ENCODE measurements at places on chromosomes 6 and 20. TPM values are rescaled to one million over a fixed set of nuclear protein-coding genes. Genes with fewer than 3 reads are reported as not detected.

Gene TBX18
- not detected for total RNA-seq

Gene XKR7
- total RNA-seq = not detected

Gene TRDN
- not detected for total RNA-seq

Gene GHRH
- total RNA-seq = not detected

Gene SF3B5
- total RNA-seq = 168 TPM

Gene CENPW
- 75.4 TPM for total RNA-seq

Gene SRMS
- not detected for total RNA-seq

Gene KCNK16
- total RNA-seq = not detected

Gene NKX2-2
- not detected for total RNA-seq

Gene SMLR1
- total RNA-seq = not detected

Gene DHX16
- 41.0 TPM for total RNA-seq

- no peak for DNase-seq
Observed at GRCh38 chr20:59604741-59605600, 631 bp downstream of the PHACTR3 start.

GRCh38 chr20:24530131-24530680 lies 60.8 kb downstream of the SYNDIG1 start:
- DNase-seq = no peak

- DNase-seq = no peak
Observed at GRCh38 chr6:53623497-53623896, 42.1 kb downstream of the KLHL31 start.

- no peak for DNase-seq
Observed at GRCh38 chr6:22249711-22250350, 47.0 kb downstream of the PRL start.

DNA sequence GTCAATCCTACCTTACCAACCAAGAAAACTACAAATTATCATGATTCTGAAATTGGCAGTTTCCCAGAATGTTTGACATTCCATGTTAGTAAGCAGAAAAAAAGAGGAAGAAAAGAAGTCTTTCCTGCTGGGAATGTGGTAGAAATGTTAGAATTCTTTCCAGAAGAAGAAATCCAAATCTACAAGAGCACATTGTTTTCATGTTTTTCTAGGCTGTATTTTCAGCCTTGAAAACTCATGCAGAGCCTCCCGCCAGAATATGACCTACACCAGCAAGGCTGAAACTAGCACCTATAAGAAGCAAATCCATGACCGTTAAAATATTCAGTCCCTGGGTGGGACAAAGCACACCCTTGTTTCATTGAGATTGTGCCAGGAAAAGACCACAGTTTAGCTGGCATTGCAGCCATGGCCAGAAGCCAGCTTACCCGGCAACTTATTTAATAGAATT lies 259.4 kb downstream of the GJA1 start:
- DNase-seq = no peak

DNA sequence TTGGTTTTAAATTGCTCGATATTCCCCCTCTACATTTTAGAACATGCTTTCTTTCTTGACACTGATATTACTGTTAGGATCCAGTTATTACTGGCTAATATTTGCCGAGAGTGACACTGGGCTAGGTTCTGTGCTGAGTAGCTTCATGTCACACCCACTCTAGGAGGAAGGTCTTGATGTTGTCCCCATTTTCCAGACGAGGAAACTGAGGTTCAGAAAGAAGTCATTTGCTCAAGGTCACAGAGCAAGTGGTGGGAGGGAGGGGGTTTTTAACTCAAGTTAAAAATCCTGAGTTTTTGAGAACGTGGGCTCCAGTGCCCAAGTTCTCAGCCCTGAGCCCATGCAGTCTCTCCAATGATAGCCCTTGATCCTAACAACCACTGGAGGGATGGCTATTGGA lies 18.9 kb downstream of the TGM2 start:
- no peak for DNase-seq

DNA sequence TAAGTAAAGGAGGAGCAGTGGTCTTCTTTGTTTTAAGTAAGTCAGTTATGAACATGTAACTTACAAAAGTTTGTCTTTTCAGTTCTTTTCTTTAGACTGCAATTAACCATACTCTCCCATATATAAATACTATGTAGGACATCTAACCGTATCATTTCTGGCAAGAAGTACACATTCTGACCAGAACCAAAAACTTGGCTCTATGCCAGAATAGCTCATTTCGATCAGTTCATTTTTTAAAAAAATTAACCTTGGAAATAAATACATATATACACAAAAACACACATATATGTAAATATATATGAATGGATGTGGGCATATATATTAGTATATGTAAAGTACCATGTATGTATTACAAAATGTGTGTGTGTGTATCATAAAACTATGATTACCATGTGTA lies 145.0 kb downstream of the PHACTR1 start:
- DNase-seq = no peak

- DNase-seq = peak; percentile 89
Observed at GRCh38 chr20:53949319-53949839, 121.0 kb downstream of the BCAS1 start.

GRCh38 chr6:65566117-65566516 lies 140.9 kb downstream of the EYS start:
- no peak for DNase-seq

DNA sequence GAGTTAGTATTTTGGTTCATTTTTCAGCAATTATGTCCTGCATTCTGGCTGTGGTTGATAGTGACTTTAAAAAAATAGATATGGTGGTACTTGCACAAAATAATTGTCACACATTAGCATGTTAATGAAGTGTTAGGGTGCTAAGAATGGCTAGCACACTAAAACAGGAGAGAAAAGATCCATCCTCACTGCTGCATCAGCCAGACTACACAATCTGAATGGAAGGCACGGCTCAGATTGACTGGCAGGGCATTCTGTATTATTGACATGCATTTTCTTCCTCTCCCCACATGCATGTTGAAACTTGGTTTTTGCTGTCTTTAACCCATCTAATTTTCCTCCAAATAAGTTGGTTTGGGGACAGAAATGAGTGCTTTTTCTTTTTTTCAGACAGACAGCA lies 306.3 kb downstream of the PRL start:
- DNase-seq = no peak

DNA sequence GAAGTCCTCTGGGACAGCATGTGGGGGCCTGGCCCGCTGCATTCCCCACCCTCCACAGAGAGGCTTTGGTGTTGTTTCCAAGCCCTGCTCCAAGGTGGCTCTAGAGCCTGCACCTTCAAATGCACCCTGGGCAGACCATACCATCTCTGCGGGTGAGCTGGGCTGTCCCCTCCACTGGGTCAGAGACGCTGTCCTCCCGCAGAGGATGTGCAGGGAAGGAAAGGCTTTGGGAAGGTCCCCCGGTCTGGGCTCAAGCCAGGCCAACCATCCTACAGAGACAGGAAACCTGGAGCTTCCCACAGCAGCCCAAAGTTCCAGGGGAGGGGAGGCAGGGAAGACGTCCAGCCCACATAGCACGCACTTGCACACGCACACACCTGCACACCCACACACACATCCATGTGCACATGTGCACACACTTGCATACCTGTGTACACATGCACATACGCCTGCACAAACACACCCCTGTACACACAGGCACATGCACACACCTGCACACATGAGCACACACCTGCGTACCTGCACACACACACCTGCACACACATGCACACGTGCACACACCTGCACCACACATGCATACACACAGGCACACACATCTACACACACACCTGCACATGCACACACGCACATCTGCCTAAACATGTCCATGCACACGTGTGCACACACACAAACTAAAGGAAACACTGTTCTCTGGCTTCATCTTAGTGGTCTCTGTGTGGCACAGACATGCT lies 155.4 kb downstream of the ERMARD start:
- no peak for DNase-seq

GRCh38 chr6:41054511-41054910 lies 1.5 kb downstream of the APOBEC2 start:
- DNase-seq = no peak

DNA sequence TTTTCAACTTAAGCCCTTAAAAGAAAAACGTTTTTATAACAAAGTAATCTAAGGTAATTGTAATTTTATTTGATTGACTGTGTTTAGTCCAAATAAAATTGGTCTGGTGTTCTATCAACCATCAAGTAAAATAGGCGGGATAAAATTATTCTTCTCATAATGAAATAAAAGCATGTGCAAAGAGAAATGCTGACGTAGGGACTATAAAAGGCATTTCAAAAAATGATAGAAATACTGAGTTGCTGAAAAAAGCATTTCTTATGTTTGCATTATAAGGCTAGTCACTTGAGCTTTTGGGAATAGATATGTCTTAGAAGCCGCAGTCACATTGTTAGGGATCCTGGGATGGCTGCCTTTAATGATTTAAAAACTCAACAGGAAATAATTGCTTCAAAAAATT lies 608.0 kb upstream of the JAG1 start:
- DNase-seq = no peak

- DNase-seq = no peak
Observed at GRCh38 chr6:83365931-83366330, 64.9 kb downstream of the ME1 start.

GRCh38 chr6:63816982-63817436 lies 181.4 kb downstream of the PHF3 start:
- no peak for DNase-seq

DNA sequence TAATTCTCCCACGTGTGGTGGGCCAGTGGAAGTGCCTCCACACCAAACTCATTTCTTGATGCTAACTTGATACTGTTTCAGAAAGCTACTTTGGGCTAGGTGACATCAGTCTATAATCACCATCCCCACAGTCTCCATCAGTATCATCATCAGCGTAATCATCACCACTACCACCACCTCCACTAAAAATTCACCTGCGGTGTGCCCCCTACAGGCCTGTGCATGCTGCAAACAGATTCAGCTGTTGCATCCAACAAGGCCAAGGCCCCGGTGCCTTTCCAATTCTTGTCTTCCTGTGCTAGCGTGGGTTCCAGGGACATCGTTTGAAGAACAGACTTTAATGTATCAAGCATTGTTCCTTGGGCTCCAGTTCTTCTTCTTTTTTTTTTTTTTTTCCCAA lies 201.3 kb upstream of the EXOC2 start:
- no peak for DNase-seq

DNA sequence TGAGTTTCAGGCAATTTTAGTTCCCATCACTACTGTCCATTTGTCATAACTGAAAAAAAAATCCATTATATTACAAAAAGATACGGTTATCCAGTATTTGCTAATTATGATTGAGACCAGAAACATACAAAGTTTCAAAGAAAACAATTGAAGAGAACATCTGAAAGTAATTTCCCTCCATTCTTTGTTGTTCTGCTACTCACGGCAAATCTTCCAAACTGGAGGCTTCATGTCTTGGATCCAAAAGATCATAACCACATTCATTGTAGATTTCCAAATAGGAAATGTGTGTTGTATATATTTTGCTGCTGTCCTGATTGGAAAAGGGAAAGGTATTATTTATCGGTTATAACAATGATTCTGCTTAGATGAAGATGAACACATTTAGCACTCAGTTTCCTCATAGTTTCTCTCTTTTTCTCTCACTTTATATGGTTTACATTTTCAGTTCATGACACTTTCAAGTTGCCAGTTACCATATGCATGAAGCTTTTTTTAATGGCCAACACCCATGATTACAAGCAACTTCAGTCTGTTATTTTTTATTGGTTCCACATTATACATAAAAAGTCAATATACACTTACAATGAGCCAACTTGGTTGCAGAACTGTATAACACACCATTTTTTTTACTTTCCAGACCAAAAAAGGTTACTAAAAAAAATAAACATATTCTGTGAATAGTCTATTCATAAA lies 90.4 kb downstream of the KIF6 start:
- no peak for DNase-seq

DNA sequence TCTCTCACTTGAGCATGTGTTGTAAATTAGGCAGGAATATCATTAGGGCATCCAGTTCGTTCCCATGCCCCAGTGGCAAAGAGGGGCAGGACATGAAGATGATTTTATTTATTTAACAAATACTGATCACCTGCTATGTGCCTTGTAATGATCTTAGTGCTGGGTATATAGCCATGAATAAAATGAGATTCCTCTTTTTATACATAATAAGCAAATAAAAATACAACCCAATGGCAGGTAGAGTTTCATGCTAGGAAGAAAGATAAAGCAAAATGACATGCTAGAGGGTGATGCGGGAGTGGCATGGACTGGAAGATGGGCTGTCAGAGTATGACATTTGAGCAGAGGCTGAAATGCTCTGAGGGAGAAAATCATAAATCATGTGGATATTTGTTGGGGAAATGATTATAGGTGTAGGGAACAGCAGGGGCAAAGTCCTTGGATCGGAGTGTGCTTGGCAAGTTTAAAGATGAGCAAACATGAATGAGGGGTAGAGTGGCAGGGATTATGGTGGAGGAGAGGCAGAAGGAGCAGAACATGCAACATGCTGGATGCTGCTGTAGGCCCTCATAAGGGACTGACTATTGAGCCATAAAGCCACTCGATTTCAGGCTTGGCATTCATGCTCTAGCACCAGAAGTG lies 342.1 kb downstream of the PLCB1 start:
- no peak for DNase-seq

DNA sequence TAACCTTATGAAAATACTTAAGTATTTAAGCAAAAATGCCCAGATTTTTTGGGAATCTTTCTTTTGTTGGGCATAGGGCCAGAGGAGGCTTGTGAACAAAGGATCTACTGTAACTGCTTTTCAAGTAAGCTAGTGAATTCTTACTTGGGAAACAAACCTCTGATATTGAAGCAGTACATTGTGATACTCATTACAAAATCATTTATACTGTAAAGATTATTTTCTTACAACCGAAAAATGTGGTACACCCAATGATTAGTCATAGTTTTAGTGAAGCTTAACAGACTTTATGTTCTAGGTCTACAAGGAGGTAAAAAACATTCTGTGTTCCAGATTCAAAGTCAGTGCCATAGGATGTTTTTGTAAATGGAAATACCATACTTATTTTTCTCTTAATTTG lies 272.9 kb upstream of the KCNQ5 start:
- no peak for DNase-seq

DNA sequence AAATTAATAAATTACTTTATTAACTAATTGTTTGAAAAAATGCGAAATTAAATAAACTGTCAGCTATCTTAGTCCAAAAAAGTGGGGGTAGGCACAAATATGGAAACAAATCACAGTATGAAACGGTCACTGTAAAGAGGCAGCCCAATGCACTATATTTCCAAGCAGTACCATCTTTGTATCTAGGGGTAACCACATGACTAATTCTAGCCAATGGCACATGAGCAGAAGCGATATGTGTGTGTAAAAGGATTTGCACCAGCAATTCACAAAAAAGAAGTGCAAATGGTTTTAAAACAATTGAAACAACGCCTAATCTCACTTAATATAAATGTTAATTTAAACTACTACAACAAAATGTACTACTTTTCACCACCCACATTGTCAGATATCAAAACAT lies 164.9 kb upstream of the PRND start:
- DNase-seq = no peak

- no peak for DNase-seq
Observed at GRCh38 chr20:3011752-3012151, 31.7 kb upstream of the GNRH2 start.

- DNase-seq = no peak
Observed at GRCh38 chr6:3266170-3266569, 7.4 kb downstream of the PSMG4 start.

- DNase-seq = no peak
Observed at GRCh38 chr6:12024699-12025434, 12.8 kb downstream of the HIVEP1 start.
